ENCODE measurements at places on chromosomes 4 and X. TPM values are rescaled to one million over a fixed set of nuclear protein-coding genes. Genes with fewer than 3 reads are reported as not detected.

DNA sequence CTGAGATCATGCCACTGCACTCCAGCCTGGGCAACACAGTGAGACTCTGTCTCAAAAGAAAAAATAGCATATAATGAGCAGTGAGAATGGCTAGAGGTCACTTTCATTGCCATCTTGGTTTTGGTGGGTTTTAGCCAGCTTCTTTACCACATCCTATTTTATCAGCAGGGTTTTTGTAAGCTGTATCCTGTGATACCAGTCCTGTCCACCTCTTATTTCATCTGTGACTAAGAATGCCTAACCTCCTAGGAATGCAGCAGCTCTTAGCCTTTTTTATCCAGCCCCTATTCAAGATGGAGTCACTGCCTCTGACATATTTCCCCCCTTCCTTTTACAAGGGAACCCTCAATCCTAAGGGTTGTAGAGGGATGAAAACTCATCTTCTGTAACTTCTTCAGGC is 26.1 kb upstream of the IGFBP7 start:
- H3K36me3 ChIP-seq = no peaks in the 10 kb centered on the region
- H3K27ac ChIP-seq = no peak overlapping the region
- no peaks in the 10 kb centered on the region for H3K27me3 ChIP-seq

Gene CPLX1
- polyA plus RNA-seq = 5.9 TPM

DNA sequence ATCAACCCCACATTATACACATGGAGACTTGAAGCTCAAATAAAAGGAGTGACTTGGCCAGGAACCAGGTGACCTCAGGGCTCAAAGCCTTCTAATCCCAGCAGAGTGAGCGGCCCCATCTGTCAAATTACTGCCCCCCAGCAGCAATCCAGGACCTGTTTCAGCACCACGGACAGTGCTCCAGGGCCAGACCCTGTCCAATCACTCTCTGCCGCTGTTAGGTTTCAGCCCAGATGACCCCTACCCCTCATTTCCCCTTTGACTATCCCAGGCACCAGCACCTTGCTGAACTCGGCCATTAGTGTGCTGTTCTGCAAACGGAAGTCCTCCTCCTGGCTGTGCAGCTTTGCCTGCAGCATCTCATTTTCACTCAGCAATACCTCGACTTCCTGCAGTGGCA is 5.1 kb downstream of the GRIPAP1 start:
- no peak overlapping the region for H3K27ac ChIP-seq
- H3K27me3 ChIP-seq = no peaks in the 10 kb centered on the region
- H3K36me3 ChIP-seq = peaks cover 34% of the 10 kb centered on the region
- no peak overlapping the region for H3K4me3 ChIP-seq

GRCh38 chr4:76831711-76832373 is 66.1 kb downstream of the SOWAHB start:
- no peak overlapping the region for H3K4me3 ChIP-seq
- no peak for DNase-seq
- H3K36me3 ChIP-seq = no peaks in the 10 kb centered on the region
- H3K27me3 ChIP-seq = no peaks in the 10 kb centered on the region

Gene SLC10A6
- polyA plus RNA-seq = 0.35 TPM

All from heart left ventricle (tissue), 16 donors.